ENCODE measurements at places on chromosomes 7 and 10.

GRCh38 chr7:131692131-131692960, 135.9 kb upstream of the PODXL start:
- DNase-seq, result no peak

GRCh38 chr7:155282671-155283070, 15.0 kb upstream of the INSIG1 start:
- DNase-seq, result no peak

GRCh38 chr10:27716521-27716920, 29.1 kb downstream of the MKX start:
- no peak for DNase-seq

DNA sequence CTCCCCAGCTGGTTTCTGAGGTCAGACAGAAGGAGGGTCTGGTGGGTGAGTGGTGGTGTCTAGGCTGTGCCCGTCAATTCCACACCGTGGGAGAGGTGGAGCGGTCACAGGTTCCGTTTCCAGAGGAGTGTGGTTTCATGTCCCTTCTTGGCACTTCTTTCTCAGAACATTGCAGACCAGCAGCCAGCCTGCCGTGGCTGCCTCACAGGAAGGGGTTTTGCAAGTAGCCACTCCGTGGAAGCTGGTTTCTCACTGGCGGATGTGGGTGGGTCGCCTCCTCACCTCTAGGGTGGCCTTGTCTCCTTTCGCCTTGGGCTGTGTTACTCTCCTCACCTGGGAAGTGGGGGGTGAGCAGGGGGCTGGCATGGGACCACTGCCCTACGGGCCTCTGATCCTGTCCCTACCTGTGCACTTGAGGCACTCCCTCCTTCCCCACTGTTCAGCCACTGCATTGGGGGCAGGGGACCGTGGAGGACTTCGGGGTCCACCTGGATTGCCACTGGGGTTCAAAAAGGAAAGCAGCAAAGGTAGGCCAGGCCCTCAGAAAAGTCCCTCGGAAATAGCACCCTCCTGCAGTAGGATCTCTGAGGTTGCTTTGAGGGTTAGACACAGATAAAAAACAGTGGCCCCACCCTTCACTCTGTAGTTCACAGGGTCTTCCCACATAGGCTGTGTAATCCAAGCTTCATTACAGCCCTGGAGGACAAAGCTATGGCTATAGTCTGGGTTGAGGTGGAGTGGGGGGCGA, 33.9 kb downstream of the TSPAN14 start:
- no peak for DNase-seq

DNA sequence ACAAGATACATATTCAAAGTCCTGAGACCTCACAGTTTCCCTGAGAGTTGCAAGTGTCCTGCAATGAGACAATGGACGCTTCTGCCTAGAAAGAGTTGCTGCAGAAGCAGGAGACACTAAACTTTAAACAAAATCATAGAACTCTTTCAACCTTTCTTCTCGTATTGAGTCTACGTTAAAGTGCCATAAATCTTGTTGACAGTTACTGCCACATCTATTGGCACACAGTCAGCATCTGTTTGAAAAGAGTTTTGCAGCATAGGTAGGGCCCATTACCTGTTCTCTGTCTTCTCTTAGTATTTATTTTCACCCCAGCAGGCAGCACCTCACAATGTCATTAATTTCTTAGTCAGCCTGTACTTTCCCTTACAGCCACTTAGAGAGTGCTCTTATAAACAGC, 335.3 kb upstream of the ETV1 start:
- no peak for DNase-seq

DNA sequence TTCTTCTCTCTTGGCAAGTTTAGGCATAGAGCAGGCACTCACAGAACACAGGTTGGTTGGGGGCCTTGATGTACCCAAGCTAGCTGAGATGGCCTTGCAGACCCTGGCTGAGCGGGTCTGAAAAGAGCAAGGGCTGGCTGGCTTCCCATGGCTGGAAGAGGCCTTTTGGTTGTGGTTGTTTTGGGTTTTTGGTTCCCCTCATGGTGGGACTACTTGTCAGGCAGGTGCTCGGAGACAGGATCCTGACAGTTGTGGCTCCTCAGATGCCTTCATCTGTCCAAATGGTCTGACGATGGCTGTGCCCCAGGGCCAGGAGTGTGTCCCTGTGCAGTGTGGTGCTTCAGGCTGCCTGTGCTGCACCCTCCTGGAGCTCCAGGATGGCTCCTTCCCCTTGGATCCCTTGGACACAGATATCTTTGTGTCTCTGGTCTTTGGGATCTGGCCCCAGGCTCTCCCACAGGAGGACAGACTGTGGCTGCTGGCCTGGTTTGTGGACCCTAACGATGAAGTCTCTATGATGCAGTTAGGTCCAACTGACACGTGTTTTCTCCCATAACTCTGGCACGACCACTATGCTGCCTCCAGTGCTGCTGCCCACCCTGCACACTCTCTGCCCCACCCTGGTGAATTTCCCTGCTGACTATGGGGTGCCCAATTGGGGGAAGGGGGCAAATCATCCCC, 321.5 kb upstream of the ZNF32 start:
- DNase-seq, result no peak

- DNase-seq, result no peak
These were observed 285.9 kb downstream of the CELF2 start for GRCh38 chr10:11303361-11304170.

DNA sequence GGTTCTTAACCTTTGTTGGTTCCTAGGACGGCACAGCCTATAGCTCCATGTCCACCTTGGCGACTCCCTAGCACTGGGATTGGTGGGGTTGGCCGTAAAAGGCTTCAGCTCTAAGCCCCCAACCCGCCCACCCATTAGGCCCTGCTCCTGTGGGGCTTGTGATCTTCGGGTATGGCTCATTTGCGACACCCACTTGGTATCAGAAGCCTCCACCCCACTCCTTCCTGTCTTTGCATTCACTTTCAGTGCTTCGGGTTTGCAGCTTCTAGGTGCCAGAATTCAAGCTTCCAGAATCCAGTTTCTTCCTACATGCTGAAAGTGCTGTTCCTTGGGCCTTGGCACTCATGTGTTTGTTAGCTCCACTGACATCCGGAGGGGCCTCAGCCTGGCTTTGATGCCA, 39.5 kb downstream of the HABP2 start:
- no peak for DNase-seq

- DNase-seq, result no peak
These were observed 27.4 kb upstream of the SYPL1 start for GRCh38 chr7:106139265-106140251.
